CD4-positive, alpha-beta T cell treated with Interleukin-4 for 1 hour (primary cell): ENCODE measurements at places on chromosomes 16 and 17.

GRCh38 chr17:47855737-47856136 lies 4.8 kb upstream of the SP6 start:
- DNase-seq, result no peak

DNA sequence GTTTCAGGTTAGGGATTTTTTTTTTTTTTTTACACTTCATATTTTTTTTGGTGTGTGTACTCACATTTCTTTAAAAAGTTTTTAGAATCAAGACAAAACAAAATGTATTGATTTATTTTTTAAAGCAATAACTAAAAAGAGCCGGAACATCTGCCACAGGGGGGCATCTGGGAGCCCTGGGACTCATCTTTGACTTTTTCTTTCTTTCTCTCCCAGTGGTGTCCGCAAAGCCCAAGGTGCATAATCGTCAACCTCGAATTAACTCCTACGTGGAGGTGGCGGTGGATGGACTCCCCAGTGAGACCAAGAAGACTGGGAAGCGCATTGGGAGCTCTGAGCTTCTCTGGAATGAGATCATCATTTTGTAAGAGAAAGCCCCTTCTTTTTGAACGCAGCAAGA lies 36.3 kb downstream of the WWP2 start:
- no peak for DNase-seq

DNA sequence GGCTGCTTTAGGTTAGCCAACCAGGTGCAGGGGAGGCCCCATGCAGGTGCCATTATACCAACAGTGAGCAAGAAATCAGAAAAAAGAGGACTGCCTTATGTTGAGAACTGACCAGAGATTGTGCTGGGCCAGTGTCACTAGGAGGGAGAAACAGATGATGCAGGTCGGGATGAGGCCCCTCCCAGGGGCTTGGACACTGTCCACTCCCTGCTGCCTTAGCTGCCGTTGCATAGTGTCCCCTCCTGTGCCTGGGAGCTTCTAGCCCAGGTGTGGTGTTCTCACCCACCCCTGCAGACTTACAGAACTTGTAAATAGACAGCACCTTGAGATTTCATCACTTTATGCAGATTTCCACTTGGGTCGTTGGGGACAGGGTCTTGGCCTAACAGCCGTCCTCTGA lies 36.7 kb downstream of the PLD6 start:
- DNase-seq, result no peak

GRCh38 chr17:49053171-49053829 lies 56.1 kb downstream of the IGF2BP1 start:
- DNase-seq, result no peak

GRCh38 chr16:23175651-23176050 lies 6.9 kb upstream of the SCNN1G start:
- no peak for DNase-seq

DNA sequence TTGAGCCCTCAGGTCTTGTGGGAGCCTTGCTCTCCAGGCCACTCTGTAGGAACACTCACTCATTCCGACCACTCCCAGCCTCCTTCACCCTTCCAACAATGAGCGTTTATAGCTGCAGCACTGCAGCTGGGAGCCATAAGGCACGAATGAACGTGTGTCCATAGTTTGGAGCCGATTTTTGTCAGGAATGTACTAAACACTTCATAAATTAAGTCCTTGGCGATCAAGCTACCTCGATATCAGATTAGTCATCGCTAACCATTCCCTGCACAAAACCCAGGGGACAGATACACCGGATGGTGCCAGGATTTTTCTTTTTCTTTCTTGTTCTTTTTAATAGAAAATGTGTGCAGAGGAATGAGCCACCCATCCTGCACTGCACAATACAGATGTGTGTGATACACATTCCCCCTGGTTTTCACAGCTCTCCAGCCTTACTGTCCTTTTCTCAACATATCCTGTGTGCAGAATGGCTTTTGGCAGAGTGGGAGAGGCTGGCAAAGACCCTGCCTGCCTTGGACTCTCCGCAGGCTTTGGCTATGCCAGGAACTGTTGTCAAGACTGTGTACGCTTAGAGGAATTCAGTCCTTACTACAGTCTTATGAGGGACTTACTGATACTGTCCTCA lies 68.4 kb upstream of the ELAC2 start:
- DNase-seq, result no peak

- DNase-seq, result no peak
These were observed 417.9 kb downstream of the MAF start for GRCh38 chr16:79182616-79183015.

DNA sequence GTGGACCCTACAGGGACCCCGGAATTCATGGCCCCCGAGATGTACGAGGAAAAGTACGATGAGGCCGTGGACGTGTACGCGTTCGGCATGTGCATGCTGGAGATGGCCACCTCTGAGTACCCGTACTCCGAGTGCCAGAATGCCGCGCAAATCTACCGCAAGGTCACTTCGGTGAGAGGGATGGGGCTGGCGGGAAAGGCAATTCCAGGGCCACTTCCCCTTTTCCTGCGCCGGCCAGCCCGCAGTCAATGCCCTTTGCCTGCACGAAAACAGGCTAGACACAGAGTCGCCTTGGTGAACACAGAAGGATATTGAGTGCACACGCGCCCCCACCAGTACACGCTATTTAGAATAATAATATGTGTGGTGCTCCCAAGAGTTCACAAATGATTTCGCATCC lies 4.0 kb downstream of the WNK4 start:
- DNase-seq, result no peak

DNA sequence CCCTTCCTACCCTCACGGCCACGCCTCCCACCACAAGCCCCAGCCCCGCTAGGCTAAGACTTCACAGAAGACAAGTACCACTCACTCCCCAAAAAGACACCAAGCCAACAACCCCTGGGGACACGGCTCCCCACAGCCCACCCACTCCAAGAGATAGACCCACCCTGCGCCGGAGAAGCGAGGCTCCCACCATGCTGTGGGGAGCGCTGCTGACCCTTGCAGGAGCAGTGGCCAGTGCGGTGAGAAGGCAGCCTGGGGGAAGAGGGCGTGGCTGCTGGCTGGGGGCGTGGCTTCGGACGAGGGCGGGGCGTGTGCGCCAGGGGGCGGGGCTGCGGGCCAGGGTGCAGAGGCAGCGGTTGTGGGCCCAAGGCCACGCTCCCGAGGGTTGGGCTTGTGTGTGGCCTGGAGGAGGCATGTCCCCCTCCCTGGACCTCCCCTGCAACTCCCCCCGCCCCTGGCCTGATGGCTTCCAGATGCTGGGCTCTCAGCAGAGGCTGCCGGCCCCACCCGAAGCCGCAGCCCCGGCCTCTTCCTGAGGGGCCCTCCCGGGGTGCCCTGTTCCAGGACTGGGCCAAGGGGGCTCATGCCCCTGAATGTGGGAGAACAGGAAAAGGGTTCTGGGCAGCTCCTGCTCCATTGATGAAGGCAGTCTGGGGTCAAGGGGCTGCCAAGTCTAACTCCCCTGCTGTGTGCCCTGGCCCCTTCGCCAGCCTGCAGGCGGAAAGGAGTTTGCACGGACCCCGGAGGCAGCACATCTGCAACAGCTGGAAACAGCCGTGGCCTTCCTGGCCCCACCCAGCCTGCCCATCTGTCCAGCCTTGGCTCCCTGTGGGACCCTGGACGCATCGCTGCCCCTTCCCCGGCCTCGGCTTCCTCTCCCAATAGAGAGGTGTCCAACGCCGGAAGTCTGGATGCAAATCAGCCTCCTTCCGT lies 9.1 kb downstream of the TFAP4 start:
- DNase-seq, result no peak

DNA sequence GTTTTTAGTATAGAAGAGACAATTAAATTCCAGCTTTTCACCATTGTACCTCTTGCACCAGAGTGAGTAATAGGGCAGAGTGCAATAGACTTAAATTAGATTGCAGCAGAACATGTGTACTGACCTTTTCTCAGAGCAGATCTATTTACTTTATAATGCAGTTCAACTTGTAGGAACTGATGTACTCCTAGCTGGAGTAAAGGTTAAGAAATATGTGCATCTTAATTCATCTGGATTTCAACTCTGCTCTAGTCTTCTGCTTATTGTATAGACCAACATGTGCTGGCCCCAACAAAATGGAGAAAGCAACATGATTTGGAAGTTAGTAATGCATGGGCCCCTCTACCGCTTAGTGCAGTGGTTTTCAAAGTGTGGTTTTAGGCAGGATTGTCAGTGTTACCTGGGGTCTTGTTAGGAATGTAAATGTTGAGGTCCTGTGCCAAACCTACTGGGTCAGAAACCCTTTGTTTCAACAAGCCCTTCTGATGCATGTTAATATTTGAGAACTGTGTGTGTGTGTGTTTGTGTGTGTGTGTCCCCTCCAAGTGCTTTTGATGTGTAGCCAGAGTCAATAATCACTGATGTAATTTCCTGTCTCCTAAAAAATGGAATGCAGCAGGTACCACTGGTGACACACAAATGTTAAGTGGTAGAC lies 138.6 kb downstream of the TOX3 start:
- no peak for DNase-seq

GRCh38 chr17:28999206-28999605 lies 6.6 kb downstream of the SEZ6 start:
- no peak for DNase-seq

- peak; percentile 84 for DNase-seq
These were observed 4.6 kb upstream of the TAF15 start for GRCh38 chr17:35804658-35805192.

DNA sequence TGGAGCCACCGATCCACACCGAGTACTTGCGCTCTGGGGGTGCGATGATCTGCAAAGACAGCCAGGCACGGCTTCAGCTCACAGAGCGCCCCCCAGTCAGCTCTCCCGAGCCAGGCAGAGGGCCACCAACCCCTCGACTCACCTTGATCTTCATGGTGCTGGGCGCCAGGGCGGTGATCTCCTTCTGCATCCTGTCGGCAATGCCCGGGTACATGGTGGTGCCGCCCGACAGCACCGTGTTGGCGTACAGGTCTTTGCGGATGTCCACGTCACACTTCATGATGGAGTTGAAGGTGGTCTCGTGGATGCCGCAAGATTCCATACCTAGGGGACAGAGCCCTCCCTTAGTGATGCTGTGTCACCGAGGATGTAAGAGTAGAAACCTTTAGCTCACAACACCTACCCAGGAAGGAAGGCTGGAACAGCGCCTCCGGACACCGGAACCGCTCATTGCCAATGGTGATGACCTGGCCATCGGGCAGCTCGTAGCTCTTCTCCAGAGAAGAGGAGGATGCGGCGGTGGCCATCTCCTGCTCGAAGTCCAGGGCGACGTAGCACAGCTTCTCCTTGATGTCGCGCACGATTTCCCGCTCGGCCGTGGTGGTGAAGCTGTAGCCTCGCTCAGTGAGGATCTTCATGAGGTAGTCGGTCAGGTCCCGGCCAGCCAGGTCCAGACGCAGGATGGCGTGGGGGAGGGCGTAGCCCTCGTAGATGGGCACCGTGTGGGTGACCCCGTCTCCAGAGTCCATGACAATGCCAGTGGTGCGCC lies 1.6 kb downstream of the ACTG1 start:
- peak; percentile 48 for DNase-seq

DNA sequence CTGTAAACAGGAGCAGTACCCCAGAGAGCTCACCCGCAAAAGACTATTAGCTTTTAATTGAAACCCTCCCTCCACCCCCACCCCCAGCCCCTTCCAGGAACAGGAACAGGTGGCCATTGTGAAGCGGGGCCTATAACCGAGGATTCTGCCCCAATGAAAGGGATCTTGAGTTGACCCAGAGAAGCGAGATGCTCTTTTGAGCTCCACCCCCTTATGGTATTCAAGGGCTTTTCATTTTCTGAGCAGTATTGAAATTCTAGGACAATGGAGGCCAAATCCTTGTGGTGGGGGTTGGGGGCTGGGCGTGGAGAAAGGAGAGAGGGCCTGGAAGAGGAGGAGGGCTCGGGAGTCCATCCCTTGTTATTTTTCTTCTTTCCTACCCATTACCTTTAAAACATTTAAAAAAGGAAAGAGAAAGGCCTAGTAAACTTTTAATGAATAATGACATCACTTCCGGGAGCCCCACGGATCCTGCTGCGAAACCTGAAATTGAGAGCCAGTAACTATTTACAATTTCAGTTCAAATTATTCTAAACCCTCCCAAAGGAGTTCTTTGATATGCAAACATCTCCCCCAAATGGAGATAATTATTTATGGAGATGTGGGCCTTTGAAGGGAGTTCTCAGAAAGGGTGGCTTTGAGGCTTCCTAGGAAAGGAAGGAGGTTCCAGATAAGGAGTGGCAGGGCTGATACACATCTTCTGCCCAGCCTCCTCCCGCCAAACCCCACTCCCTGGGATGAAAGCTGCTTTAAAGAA lies 30.5 kb downstream of the HS3ST3B1 start:
- DNase-seq, result no peak

GRCh38 chr16:88614818-88615580 lies 23.4 kb upstream of the IL17C start:
- DNase-seq, result no peak

DNA sequence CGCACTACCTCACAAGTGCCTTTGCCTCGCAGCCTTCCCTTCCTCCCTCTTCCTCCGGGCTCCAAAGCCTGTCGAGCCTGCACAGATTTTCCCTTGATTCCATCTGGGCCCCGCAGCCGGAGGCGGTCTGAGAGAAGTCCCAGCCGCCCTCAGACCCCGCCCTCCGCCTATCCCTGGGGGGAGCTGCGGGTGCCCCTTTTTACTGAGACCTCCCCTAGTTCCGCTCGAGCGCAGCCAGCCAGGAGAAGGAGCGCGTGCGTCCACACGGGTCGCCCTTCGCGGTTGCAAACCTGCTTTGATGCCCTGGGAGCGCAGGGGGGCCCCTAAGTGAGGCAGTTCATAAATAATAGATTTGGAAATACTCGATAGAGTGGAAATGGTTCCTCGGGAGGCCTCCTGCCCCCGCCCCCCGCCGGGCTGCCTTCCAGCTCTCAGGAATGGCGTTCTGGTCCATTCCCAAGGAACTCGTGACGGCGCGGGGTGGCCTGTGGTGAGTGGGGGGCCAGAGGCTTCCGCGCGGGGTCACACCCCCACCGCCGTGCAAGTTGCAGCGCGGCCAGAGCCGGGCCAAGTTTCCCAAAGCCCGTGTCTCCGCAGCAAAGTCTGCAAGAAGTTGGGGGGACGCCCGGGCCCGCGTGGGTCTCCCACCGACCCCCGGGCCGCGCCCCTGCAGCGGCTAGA lies 610 bp downstream of the C16orf74 start:
- DNase-seq, result peak; percentile 46
